ENCODE measurements at places on chromosomes 2 and 18.

GRCh38 chr2:129396980-129397599 lies 582.4 kb upstream of the RAB6C start:
- peak; percentile 33 for DNase-seq

DNA sequence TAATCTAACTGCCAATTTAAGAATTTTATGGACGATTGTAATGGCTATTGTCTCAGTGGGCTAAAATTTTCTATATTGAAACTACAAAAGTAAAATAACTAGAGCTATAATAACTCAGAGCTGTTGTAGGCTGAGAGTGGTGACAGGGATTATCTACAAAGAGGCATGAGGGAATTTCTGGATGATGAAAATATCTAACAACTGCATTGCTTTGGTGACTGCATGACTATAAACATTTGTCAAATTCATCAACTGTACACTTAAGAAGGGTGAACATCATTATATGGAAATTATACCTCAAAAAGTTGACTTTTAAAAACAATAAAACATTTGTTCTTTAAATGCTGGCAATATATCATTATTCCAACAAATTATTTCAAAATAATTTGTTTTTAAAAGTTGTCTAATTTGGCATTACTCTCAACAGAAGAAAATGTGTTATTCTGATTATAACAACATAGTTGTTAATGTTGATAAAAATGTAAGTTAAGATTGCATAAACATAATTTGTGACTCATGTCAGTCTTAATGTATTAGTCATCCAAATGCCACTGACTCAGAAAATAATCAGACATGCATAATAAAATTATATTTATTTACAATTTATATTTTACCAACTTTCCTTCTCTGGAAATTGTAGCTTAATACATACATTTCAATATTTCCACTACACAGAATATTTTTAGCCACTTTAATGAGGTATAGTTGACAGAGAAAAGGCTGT lies 865.1 kb upstream of the VRK2 start:
- DNase-seq = no peak

- DNase-seq = no peak
Measured at GRCh38 chr2:185222311-185222710, 516.3 kb upstream of the FSIP2 start.

- no peak for DNase-seq
Measured at GRCh38 chr18:59621027-59621426, 76.2 kb downstream of the CCBE1 start.

DNA sequence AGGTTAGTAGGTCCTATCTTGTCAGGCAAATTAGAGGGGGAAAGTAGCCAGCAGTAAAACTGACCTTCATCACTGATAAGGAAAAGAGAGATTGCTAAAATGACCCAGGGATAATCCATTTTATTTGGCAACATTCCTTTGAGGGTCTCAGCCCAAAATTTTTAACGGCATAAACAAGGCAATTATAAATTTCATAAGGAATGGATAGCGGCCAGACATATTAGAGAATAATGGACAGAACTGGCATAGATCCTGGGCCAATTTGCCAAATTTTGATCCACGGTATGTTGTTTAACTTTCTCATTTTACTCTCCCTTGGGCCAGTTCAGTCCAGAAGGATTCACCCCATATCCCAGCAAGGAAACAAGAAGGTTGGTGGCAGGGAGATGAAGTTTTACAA lies 170.4 kb upstream of the BCL2L11 start:
- no peak for DNase-seq

GRCh38 chr18:24228667-24229041 lies 89.8 kb downstream of the CABYR start:
- no peak for DNase-seq

DNA sequence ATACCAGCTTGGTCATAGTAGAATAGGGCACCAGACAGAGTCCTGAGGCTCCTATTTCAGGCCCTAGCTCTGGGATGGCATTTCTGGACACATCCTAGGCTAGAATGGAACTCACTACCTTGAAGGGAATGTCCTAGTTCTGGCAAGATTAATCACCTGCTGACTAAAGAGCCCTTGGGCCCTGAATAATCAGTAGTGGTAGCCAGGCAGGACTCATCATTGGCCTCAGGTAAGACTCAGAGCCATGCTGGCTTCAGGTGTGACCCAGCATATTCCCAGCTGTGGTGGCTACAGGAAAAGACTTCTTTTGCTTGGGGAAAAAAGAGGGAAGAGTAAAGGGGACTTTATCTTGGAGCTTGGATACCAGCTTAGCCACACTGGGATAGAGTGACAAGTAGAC lies 131.0 kb upstream of the SRD5A2 start:
- DNase-seq = no peak

- DNase-seq = no peak
Measured at GRCh38 chr2:238643400-238643907, 204.4 kb upstream of the TWIST2 start.

- no peak for DNase-seq
Measured at GRCh38 chr2:178530625-178531142, 50.4 kb downstream of the PLEKHA3 start.

DNA sequence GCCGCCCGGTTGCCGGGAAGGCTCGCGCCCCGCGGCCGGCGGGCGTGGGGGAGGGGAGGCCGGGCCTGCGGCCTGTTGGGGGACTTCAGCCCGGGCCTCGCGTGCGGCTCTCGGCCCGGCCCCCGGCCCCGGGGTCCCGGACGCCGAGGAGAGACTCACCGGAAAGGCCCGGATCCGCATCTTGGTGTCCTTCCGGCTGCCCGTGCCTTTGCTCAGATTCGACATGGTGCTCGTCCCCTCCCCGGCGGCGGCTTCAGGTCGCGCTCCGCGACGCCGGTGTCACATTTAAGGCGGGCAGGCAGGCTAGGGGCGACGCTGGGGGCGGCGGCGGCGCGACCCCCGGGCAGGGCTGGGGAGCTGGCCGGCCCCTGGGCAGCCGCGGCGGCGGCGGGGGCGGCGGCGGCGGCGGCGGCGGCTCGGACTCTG lies 365 bp downstream of the CUL3 start:
- peak; percentile 66 for DNase-seq

DNA sequence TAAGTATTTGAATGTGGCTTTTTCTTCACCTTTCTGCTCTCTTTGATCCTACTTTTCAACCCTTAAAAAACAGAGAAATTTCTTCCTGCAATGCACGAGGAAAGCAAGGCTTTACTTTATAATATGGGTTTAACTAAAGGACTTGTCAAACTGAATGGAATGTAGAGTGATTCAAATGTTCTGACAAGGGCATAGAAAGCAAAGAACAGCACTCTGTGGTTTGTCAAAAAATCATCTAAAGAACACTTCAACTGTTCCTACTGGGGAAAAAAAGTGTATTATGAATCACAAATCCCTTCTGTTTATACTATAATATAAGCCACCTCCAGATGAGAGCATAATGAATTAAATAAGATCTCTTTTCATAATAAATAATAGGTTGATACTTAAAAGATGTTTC lies 45.0 kb upstream of the RIT2 start:
- DNase-seq = no peak

GRCh38 chr2:42495234-42495581 lies 1.4 kb upstream of the KCNG3 start:
- DNase-seq = no peak

- no peak for DNase-seq
Measured at GRCh38 chr2:80335411-80335810, 30.9 kb upstream of the LRRTM1 start.

- DNase-seq = peak; percentile 41
Measured at GRCh38 chr2:200968735-200969134, 5.3 kb upstream of the ORC2 start.

DNA sequence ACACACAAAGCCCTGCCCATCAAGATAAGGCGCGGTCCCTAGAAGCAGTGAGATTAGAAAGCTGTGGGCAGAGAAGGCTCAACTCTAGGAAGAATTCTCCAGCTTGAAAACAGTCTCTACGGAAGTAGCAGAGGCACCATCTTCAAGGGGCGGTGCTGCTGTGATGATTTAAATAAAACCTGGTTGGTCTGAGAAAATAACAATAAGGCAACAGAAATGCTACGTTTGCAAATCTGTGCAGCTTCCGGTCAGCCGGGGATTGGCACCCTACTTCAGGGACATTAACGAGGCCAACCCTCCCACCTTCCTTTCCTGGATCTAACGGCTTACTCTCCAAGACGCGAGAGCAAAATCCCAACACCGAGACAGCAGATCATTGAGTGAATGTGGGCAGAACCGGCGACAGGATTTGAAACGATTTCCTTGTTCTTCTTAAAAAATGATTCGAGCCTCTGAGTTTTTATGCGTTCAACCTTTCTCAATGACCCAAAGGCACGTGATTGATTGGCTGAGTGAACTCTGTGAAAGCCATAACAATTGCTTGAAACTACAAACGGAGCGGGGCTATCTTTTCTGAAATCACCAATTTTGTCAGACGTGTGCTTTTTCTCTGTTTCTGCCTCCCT lies 93.7 kb upstream of the ZNF516 start:
- DNase-seq = peak; percentile 27

DNA sequence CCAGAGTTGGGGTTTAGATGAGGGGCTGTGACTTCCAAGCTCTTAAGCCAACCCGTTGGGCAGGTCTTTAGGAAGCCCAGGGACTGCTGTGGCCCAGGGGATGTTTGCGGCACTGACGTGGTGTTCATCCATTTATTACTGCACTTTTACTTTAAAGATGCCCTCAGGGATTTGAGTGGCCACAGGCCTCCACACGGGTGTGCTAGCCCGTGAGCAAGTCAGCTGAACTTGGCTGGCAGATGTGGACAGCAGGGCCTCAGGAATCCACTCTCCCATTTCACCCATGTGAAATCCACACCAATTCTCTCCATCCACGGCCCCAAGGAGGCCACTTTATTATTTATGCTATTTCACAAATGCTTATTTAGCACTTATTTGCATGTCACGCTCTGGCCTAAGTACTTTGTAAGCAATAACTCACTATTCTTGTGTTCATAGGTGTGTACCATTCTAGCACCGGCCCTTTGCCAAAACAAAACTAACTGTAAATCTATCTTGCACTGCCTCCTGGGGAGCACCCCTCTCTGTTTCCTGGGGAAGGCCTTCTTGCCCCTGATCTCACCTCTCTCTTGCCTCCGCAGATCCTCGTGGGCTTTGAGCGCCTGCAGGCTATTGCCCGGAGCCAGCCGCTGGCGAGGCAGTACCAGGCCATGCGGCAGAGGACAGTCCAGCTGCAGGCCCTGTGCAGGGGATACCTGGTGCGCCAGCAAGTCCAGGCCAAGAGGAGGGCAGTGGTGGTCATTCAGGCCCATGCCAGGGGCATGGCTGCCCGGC lies 39.1 kb upstream of the GPR17 start:
- no peak for DNase-seq

DNA sequence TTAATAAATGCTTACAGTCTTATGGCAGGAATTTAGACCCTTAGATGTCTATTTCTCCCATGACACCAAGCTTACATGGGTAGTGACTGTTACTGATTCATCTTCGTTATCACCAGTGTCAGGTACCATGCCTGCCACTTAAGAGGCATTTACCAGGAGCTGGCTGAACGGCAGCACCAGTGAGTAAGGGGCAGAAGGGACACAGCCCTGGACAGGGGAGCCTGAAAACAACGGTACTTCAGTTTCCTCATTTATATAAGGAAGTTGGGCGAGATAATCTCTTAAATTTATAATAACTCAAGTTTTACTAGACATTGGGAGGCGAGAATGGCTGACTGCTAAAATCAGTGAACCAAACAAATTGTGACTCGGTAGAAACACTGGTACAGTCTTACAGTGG lies 1.2 kb downstream of the COA5 start:
- no peak for DNase-seq

DNA sequence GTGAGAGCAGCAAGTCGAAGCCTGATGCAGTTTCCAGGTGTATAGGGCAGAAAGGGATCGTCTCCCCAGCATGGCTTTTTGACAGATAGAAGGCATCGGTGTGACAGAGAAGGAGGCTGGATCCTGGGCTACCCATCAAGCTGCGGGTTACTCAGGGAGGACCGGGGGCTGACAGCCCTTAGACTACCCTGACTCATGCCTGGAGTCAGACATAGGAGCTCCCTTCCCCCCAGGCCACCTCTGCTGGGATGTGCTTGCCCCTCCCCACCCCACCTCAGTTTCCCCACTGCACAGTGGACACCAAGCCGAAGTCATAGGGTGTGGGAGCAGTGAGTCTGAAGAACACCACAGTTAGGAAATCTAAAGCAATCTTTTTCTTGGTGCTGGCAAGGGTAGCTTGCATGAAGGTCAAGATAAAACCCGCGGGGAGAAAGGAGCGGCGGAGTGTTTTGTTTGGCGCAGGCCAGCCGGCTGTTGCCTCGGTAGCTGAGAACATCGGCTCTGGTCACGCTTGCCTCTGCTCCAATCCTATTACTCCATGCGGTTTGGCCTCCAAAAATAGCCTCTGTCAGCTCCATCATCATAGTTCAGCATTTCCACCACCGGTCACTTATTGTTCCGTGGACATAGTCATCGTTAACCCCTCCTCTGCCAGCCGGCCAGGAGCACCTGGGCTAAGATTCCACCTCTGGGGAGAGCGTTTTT lies 169.2 kb upstream of the GLI2 start:
- no peak for DNase-seq

- DNase-seq = no peak
Measured at GRCh38 chr2:147665105-147665504, 179.7 kb upstream of the ACVR2A start.

DNA sequence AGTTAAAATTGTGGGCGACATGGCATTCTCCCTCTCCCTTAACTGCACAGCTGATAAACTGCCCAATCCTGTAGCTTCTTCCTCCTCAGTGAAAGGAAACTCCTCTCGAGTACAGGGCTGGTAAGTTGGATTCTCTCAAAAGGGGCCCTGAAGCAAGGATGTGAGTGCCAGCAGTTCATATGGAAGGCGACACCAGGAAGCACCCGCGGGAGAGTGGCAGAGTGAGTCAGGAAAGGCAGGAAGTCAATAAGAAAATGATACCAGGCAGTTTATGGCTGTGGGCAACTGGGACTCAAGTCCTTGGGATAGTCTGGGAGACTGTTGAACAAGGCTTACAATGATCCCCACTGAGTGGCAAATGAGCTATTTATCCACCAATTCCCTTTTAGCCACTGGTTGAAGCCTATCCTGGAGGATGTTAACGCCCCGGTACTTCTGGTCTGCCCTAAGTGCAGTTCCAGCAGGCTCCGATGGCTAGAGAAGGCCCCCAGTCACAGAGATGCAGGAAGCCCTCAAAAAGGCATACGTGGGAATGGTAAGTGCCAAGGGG lies 34.8 kb downstream of the ABHD3 start:
- no peak for DNase-seq

DNA sequence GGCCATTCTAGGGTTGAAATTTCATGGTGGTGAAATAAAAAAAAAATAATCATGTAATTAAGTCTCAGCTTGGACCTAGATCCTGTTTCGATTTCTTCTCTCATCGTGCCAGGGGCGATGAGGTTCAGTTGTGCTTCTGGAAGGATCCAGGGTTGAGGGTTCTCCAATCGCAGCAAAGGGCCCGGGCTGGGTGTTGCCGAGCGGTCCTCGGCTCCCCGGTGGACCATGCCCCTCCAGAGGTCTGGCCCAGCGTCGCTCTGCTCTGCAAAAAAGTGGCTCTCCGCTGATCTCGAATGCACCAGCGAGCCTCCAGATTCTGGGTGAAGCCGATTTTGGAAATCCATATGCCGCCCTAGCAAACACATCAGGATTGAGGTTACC lies 39.0 kb downstream of the EN1 start:
- no peak for DNase-seq
